Neural crest cell (in vitro differentiated cells): ENCODE measurements at places on chromosomes 3 and 15. TPM values are rescaled to one million over a fixed set of nuclear protein-coding genes. Genes with fewer than 3 reads are reported as not detected.

Gene OPA1
- total RNA-seq, result 60.8 and 65.5 TPM in 2 replicates

Gene PDIA5
- total RNA-seq, result 14.2 and 17.7 TPM in 2 replicates

Gene CSPG5
- 21.9 and 23.3 TPM in 2 replicates for total RNA-seq

Gene SMCO1
- not detected in 2 replicates for total RNA-seq

Gene ARHGAP31
- 5.4 and 6.3 TPM in 2 replicates for total RNA-seq

Gene GPR15
- total RNA-seq, result not detected in 2 replicates

Gene AGTR1
- 2.1 and 2.3 TPM in 2 replicates for total RNA-seq

Gene SLC25A26
- total RNA-seq, result 10.1 and 13.4 TPM in 2 replicates

Gene GADL1
- total RNA-seq, result 0.12 TPM in 1 of 2 replicates, not detected in the other

Gene CHCHD6
- total RNA-seq, result 32.9 and 33.6 TPM in 2 replicates

Gene GUCA1C
- not detected in 2 replicates for total RNA-seq

Gene SPPL2A
- 51.7 and 55.0 TPM in 2 replicates for total RNA-seq

Gene SLC24A5
- total RNA-seq, result 0.16 TPM in 1 of 2 replicates, not detected in the other

Gene PAK6
- total RNA-seq, result 0.28 and 0.93 TPM in 2 replicates

Gene SEMA5B
- total RNA-seq, result 48.8 and 57.3 TPM in 2 replicates

Gene FMN1
- 0.09 and 0.70 TPM in 2 replicates for total RNA-seq

Gene TMEM266
- 0.34 and 0.58 TPM in 2 replicates for total RNA-seq

Gene CCR1
- 0.12 TPM in 1 of 2 replicates, not detected in the other for total RNA-seq

Gene CCDC80
- total RNA-seq, result 42.1 and 49.8 TPM in 2 replicates
